ENCODE measurements at places on chromosomes 3 and 15.
A peak's percentile ranks its signal among the peaks of the same experiment; 100 is the strongest.

- no peak for DNase-seq
These were observed 100.1 kb downstream of the RPL39L start for GRCh38 chr3:187039100-187039722.

- DNase-seq = no peak
These were observed 17.2 kb downstream of the ZNF710 start for GRCh38 chr15:90018216-90018831.

DNA sequence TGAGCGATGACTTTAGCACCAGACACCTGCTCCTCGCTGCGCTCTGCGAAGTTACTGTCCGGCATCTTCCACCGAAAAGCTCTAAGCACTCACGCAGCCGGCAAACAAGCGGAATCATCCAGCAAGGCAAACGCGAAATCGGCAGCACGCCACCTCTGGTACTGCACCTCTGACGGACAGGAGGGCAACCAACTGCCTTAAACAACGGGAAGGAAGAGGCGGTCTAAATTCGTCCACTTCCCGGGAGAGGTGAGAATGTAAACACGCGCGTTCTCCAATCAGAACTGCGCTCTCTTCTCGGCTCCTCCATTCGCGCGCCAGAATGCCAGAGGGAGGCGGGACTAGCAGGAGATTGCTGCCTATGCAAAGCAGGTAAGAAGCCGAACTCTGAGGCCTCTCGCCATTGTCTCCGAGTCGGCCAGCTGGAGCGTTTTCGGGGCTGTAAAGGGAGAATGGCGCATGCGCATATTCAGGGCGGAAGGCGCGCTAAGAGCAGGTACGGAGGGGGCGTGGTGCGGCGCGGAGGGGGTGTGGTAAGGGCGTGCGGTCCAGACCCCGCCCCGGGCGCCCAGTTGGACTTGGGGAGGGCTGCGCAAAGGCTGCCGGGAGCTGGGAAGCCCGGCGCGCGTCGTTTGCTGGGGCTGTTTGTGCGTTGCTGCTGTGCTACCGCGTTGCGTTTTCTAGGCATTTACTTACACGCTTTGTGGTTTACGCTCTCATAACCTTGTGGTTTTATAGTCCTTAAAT, at the start of the genes BTD and HACL1:
BTD (plus strand) TSS at position 347 of the 747 bp plus-strand sequence. CDS start 33,695 bp downstream, outside the sequence.
HACL1 (minus strand) TSS at position 171 of the 747 bp plus-strand sequence; CDS start at position 65, 106 bp downstream.
- DNase-seq = peak; percentile 96

GRCh38 chr3:30457726-30458125, 148.7 kb upstream of the TGFBR2 start:
- DNase-seq = no peak

- DNase-seq = no peak
These were observed 40.0 kb upstream of the PRR23E start for GRCh38 chr3:127152684-127153505.

- DNase-seq = no peak
These were observed 5.0 kb upstream of the CAND2 start for GRCh38 chr3:12791430-12791829.

DNA sequence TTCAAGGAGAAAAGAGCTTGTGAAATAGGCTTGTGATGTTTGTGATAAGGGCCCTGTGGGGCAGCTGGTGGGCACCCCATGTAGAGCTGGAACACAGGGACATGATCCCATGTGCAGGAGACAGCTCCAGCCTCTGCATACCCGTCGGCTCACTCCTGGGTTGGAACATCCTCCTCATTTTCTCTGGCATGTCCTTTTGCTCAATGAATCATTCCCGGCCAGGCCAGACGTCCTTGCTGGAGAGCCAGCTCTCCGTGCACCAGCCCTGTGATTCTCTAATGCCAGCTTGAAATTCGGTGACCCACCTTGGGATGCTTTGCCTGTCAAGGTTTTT, 77.3 kb downstream of the SMAD3 start:
- DNase-seq = no peak

- DNase-seq = no peak
These were observed 11.8 kb upstream of the PLXND1 start for GRCh38 chr3:129618186-129618820.

DNA sequence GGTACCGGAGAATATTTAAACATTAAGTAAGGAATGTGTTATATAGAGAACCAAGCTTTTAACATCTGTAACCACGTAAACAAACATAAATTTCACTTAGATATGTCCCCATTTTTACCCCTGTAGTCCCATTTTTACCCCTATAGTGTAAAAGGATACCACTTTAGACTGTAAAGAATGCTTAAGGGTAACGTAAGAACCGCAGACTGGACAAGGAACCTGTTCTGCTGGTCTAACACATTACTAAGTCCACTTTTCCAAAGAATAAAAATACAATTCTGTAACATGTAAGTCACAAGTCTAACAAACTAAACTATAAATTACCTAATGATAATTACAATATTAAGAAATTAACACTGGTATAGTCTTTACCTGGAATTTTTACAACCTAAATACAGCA, 2.9 kb downstream of the SLC12A6 start:
- no peak for DNase-seq

DNA sequence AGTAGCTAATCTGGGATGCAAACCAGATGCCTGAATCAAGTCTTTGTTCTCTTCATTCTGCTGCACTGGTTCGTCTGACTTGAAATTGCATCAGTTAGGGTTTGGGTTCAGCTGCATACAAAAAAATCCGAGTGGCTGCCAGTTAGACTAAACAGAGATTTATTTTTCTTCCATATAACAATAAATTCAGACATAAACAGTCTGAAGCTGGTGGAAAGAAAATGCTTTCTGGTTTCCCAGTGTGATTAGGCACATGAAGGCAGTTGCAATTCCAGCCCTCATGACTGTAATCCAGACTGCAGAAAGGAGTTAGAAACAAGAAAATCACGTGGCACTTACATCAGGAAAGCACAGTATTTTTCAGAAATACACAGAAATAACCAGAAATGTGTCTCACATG, 930.7 kb downstream of the MCTP2 start:
- DNase-seq = no peak

- no peak for DNase-seq
These were observed 5.4 kb upstream of the CGNL1 start for GRCh38 chr15:57370929-57371328.

DNA sequence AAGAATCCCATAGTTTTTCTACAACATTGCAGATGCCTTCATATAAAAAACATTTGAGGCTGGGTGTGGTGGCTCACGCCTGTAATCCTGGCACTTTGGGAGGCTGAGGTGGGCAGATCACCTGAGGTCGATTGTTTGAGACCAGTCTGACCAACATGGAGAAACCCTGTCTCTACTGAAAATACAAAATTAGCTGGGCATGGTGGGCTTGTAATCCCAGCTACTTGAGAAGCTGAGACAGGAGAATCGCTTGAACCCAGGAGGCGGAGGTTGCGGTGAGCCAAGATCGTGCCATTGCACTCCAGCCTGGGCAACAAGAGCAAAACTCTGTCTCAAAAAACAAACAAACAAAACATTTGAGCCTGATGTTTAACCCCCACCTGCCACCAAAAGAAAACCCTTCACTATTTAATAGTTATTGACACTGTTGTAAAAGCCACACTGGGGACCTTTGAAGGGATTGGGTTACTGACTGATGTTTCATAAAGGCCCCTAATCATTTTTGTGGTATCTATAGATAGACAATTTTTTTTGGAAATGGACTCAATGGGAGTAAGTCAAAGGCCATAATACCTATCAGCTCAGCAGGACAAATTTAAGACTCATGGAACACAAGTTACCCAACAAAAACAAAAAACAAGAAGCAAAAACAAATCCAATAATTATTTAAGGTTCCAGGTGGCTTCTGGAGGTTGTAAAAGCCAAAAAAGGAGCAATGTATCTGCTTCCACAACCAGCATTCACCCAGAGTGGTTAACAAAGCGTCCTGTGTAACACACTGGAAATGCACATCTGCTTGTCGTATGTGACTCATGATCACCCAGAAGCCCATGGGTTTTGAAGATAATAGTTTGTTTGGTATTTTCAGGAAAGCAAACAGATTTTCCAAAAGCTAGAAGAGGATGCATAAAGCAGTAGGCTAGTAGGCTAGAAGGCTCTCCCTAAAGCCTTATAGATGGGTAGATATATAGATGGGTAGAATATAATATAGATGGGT, 41.2 kb downstream of the CDCP1 start:
- no peak for DNase-seq

DNA sequence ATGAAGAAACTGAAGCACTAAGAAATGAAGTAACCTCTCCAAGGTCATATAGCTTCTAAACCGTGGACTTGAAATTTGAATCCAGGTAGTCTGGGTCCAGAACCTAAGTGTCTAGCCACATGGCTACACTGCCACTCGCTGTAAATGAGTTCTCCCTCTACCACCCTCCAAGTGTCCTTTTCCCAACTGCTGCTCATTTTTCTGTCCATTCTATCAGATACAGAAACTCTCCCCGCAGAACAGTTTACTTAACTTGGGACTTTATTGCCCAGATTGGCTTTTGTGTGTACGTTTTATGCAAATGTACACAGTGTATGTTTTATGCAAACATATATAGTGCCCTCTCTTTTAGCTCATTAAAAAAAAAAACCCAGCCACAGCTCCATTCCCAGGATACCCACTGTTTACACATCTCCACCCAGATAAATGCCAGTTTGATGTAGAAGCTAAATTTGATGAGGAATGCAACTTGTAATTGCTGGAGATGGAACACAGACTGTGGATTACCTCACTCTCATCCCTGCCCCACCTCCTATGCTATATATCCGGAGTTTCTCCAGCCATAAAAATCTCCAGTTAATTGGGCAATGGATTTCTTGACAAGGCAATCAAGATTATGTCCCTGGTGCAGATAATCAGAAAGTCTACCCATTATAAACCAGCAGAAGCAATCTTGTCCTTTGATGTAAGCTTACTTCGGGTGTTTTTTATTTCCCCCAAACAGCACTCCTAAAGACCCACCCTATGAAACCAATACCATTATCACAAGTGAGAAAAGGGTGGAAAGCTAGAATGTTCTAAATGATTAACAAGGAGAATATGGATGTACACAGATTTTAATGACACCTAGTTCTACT, 42.0 kb downstream of the THBS1 start:
- DNase-seq = no peak

GRCh38 chr15:72706266-72706665, 20.3 kb downstream of the BBS4 start:
- no peak for DNase-seq

DNA sequence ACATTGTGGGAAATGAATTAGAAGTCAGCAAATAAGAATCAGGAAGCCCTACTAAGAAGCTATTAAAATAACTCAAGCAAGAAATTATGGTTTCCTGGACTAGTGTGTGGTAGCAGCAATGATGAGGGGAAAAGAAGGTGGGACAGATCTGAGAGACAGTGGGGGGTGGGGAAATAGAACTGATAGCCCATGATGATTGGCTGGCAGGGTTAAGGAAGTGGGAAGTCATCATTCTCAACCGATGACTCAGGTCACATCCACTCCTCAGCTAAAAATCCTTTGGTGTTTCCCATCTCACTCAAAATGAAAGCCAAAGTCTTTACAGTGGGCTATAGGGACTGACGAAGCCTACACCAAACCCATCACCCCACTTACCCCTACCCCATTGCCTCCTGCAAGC, 153.9 kb upstream of the ARHGEF26 start:
- DNase-seq = no peak

- no peak for DNase-seq
These were observed 480.1 kb upstream of the SGO1 start for GRCh38 chr3:20666091-20666490.

DNA sequence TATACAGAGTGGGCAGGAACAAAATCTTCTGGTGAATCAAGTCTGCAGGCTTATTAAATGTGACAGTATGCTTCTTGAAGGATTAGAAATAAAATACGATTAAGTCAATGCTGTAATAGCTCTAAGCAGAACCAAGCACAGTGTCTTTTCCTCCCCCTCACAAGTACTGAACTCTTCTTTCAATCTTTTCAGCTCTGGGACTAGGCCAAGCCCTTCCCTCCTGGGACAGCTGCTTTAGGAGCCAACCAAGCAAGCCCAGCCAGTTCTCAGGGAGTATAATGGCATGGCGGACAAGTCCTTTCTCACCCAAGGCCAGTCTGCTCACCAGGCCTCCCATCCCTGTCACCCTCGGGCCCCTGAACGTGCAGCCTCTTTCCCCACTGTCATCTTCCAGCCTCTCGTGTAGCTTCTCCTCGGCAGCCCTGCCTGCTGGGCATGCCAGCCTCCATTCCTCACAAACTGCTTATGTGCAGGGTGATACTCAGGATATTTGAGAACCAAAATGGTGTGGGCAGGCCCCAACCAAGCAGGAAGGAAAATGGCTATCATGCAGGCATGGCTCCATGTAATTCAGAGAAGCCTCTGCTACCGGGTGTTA, 8.4 kb upstream of the PPP1R2 start:
- DNase-seq = peak; percentile 13

- DNase-seq = no peak
These were observed 53.6 kb upstream of the BCL6 start for GRCh38 chr3:187798531-187799530.

- DNase-seq = peak; percentile 31
These were observed 83.9 kb upstream of the PLXND1 start for GRCh38 chr3:129690406-129690805.

GRCh38 chr15:31341071-31341470, 14.4 kb downstream of the KLF13 start:
- no peak for DNase-seq

DNA sequence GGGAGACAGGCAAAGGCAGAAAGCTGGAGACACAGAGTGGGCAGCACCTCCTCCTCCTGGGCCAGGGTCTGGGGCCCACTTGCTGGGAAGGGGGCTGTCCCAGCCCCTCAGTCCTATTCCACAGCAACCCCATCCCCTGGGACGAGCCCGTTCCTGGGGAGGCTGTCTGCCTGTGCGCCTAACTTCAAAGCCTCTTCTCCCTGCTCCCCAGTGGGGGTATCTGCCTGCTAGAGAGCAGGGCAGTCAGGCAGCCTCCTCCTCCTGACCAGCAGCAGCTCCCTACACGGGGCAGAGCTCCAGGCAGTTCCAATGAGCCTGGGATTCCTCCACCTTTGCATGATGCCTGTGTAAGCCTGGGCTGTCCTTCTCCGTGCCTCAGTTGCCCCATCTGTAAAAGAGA, 6.9 kb downstream of the PTH1R start:
- no peak for DNase-seq

- no peak for DNase-seq
These were observed 63.7 kb downstream of the SPRED1 start for GRCh38 chr15:38316311-38316710.

- peak; percentile 15 for DNase-seq
These were observed 71.9 kb upstream of the SLC6A11 start for GRCh38 chr3:10744098-10744465.

- DNase-seq = peak; percentile 69
These were observed 1.6 kb upstream of the SIN3A start for GRCh38 chr15:75452865-75453702.

DNA sequence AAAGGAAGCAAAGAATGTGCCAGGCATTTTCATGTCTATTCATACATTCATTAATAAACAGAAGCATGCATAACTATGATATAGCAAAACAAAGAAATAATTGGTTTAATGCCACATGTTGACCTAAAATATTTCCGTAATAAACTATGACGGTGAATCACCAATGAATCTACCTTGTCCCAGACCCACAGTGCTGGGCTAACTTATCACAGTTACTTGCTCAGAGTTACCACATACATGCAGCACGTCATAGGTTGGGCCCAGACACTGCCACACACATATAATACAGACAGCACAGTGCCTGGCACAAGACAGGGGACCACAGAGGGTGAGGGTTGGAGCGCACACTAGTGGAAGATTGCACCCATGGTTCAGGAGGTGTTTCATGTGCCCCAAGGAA, 86.9 kb downstream of the ATP1B3 start:
- DNase-seq = no peak

Measured in right kidney (tissue), 9 donors.